HCEC 1CT (cell line): ENCODE measurements at places on chromosomes 16 and 17.

DNA sequence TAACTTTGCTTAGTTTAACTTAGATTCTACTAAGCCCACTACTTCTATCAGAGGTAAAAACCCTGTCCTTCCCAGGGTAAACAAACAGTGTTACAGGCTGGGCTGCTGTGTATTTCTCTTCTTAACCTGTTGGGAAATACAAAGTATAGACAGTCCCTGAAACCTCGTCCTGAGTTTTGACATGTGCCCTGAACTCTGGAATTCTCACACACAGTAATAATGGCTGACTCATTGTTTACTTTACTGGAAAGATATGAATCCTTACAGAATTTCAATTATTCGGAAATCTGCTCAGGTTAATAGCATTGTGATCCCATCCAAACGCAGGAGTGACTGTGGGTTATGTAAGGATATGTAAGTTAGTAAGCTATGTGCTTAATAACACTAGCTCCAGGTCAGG, 199.1 kb downstream of the TMEM114 start:
- no peak for DNase-seq

DNA sequence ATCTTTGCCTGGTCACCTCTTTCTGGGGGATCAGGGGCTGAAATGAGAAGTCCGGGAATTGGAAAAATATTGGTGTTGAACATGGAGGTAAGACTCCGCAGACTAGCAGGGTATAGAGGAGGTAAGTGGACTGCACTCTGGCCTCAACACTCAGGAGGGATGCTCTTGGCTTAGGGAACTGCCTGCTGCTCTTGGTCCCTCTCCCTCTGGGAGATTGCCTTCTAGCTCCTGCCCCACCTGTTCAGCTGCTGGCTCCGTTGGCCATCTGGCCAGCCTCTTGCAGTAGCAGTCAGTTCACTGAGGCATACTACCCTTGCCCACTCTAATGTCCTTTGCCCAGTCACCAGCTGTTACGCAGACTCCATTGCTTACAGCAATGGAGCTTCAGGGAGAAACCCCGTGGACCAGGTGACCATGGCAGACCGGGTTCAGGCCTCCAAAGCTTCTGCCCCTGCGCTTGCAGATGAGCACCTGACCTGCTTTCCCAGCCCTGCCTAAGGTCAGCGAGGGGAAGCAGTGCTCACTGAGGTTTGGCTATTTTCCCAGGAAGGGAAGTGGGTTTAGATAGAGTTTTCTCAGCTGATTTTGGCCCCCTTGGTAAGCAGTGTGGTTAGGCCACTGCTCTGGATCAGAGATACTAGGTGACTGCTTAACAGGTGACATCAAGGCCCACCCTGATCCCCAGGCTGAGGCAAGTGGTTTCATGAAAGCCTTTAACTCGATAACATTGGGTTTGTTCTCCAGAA, 11.9 kb downstream of the CDK5RAP3 start:
- DNase-seq = no peak

DNA sequence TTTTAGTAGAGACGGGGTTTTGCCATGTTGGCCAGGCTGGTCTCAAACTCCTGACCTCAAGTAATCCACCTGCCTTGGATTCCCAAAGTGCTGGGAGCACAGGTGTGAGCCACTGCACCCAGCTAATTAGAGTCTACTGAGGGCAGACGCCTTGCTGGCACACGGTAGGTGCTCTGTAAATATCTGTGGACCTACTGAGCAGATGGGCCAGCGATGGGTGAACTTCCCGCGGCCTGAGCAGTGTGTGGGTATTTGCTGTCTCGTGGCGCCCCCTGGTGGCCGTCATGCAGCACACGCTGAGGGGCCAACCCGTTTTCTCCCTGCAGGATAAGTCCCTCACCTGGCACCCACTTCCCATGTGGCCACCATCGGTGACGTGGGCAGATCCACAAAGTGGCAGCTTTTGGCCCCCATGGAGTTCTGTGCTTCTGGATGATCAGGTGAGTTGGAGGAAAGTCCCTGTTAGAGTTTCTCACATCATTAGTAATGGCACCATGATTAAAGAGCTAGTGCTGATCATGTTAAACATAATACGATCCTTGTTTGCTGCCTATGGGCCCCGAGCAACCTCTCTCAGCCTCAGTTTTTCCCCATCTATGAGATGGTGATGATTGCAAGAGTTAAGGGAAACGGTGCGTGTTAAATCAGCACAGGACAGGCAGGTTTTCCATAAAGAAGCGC, 40.7 kb downstream of the ZDHHC7 start:
- DNase-seq = peak; percentile 61

DNA sequence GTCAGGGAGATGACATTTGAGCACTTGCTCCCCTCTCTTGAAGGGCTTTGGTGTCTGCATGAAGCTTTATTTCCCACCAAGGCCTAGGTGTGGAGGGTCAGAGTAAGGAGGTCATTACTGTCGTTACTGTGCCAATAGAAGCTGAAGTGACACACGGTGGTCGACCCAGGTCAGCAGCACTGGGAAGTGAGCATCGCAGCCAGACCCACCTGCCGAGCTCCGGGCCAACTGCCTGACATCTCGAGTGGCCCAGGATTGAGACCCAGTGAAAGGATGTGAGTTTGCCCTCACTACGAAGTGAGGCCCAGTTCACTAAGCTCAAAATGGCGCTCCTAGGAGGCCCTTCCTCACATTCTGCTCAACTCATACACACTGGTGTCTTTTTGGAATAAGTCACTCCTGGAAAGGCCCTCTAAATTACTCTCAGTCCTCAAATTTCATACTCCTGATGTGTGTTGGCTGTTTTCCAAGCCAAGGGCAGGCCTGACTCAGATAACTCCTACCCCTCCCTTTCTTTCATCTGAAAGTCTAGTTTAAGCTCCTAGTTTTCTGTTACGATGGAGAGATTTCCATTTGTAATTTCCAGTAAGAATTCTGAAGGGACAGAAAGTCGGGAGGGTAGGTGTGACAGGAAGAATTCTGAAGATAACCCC, 200.4 kb downstream of the LGALS9B start:
- no peak for DNase-seq

- peak; percentile 34 for DNase-seq
These were observed 44.2 kb downstream of the HELZ start for GRCh38 chr17:67200727-67201301.

DNA sequence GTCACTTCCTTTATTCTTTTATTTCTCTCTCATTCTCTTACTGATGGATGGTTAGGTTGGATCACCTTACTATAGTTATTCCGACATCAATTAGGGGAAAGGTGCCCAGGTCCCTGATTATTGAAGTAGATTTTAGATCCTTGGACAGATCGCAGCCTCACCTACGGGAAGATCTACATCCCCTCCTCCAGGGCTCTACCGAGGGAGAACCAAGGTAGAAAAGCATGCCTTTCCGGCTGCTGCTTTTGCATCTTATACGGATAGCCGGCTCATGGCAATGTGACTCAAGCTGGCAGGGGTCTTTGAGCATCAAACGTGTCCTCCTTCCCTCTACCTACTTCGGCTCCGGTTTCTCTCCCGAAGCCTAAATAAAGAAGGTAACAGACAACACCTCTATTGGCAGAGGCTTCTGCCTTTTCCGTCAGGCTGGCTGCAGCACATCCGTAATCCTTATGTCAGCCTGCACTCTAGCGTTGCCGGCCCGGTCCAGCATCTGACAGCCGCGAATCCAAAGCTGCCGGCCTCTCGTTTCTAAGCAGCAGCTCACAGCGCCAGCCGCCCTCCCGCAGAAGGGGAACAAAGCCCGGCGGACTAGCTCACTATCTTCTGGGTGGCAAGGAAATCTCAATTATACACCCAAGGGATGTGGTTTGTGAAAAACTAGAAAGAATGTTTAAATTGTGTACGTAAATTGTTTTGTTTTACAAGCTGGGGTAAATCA, 46.9 kb downstream of the IRX6 start:
- peak; percentile 24 for DNase-seq

DNA sequence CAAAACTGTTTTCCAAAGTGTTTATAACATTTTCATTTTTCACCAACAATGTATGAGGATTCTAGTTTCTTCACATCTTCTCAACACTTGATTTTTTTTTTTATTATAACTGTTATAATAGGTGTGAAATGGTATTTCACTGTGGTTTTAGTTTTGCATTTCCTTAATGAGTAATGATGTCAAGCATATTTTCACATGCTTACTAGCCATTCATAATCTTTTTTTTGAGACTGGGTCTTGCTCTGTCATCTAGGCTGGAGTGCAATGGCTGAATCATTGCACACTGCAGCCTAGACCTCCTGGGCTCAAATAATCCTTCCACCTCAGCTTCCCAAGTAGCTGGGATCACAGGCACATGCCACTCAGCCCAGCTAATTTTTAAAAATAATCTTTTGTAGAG, 65.1 kb downstream of the EFCAB13 start:
- no peak for DNase-seq

GRCh38 chr17:61556224-61557188, 34.5 kb downstream of the NACA2 start:
- DNase-seq = no peak

DNA sequence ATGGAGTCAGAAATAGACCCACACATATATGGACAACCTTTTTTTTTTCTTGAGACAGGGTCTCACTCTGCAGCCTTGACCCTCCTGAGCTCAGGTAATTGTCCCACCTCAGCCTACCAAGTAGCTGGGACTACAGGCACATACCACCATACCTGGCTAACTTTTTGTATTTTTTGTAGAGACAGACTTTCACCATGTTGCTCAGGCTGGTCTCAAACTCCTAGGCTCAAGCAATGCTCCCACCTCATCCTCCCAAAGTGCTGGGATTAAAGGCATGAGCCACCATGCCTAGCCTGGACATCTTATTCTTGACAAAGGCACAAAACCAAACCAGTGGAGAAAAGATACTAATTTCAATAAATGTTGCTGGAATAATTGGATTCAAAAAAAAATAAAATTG, 14.7 kb upstream of the NACA2 start:
- DNase-seq = no peak

DNA sequence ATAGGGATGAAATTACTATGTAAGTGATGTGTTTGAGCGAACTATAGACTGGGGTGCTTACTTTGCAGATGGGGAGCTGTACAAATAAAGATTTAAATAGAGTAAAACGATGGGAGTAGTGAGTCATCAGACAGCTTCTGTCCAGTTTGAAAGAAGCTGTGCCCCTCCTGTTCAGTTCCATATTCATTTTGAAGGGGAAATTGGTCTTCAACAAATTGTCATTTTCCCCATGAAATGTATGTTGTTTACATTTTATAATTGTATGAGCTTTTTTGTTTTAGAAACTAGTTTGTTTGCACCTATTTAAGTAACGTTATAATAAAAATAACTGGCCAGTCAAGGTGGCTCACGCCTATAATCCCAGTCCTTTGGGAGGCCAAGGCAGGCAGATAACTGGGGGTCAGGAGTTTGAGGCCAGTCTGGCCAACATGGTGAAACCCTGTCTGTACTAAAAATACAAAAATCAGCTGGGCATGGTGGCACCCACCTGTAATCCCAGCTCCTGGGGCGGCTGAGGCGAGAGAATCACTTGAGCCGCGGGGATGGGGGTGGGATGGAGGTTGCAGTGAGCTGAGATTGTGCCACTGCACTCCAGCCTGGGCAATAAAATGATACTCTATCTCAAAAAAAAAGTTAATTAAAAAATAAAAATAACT, 20.2 kb downstream of the SEC14L1 start:
- DNase-seq = no peak

DNA sequence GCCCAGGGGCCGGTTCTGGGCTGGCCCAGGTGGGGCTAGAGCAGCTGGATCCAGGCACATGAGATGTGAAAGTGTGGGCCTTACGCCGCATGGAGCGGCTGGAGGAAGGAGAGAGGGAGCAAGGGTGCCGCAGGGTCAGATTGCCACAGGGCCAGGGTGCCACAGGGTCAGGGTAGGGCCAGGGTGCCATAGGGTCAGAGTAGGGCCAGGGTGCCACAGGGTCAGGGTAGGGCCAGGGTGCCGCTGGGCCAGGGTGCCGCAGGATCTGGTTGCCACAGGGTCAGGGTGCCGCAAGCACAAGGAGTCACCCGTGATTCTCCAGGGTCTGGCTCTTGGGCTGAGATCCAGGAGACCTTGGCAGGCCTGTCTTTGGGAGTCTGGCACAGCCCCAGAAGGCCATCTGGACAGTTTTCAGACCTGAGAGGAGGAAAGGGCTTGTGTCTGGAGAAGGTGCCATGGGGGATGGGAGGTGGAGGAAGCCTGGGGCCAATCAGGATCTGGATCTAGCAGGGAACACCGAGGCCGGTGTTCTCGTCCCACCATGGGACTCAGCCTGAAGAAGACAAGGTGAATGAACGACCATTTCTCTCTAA, 13.1 kb upstream of the LASP1NB start:
- DNase-seq = no peak

DNA sequence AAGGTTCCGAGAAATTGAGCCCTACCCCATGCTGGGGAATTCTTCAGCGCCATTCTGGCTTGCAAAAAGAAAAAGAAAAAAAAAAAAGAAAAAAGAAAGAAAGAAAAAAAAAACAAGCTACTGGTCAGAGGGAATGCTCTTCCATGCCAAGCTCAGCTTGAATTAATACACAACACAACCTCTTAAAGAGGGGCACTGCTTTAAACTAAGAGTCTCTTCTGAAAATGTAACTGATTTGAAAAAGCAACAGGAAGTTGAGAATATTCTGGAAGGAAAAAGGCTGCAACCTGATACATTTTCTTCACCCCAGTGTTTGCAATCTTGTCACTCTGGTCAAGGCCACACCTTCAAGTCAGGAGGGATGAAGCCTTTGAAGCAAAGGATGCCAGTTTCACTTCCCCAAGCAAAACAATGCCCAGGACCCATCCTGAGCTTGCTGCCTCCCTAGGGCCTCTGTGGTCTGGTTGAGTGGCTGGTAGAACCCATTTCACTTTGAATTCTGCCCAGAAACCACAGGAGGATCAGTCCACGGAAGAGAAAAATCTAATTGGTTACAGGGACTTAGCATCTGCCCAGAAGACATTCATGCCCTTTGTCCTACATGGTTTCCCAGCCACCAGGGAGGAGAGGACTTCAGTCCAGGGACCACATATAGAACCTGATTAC, 389.7 kb downstream of the SOX9 start:
- peak; percentile 30 for DNase-seq

DNA sequence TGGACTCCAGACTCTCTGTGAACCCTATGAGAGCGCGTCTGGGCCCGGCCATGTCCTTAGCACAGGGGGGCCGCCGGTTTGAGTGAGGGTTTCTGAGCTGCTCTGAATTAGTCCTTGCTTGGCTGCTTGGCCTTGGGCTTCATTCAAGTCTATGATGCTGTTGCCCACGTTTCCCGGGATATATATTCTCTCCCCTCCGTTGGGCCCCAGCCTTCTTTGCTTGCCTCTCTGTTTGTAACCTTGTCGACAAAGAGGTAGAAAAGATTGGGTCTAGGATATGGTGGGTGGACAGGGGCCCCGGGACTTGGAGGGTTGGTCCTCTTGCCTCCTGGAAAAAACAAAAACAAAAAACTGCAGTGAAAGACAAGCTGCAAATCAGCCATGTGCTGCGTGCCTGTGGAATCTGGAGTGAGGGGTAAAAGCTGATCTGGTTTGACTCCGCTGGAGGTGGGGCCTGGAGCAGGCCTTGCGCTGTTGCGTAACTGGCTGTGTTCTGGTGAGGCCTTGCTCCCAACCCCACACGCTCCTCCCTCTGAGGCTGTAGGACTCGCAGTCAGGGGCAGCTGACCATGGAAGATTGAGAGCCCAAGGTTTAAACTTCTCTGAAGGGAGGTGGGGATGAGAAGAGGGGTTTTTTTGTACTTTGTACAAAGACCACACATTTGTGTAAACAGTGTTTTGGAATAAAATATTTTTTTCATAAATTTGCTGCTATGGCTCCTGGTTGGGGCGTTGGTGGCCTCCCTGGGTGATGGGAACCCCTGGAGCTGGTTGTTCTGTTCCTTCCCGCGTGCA, 23.1 kb downstream of the STAT5A start:
- peak; percentile 92 for DNase-seq
